ENCODE measurements at places on chromosomes 3 and 15.

DNA sequence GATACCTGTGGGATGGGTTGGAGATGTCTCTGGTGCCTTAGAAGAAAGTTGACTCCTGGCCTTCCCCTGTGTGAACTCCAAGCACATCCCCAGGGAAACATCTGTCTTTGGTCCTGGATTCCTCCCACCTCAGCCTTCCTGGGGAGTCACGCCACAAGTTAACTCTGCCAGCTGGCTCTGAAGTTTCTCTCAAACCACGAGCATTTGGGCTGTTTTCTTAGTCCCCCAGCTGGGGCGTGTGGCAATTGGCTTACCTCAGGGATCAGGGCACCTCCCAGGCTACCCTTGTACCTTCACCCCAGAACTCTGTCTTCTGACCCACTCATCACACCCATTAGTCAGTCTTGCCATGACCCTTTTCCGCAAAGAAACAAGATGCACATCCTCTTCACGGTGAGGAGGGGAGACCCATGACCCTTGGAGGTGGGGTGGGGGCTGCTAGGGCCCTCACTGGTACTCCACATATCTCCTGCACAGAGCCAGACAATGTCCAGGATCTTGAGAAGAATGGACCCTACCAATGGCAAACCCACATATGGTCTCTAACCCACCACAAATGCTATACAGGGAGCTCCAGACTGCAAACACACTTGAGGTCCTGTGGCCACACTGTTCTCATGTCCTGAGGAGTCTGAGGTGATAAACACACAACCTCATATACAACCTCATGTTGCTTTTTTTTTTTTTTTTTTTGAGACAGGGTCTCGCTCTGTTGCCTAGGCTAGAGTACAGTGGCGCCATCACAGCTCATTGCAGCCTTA is 3.9 kb downstream of the NEIL1 start:
- DNase-seq, result no peak

DNA sequence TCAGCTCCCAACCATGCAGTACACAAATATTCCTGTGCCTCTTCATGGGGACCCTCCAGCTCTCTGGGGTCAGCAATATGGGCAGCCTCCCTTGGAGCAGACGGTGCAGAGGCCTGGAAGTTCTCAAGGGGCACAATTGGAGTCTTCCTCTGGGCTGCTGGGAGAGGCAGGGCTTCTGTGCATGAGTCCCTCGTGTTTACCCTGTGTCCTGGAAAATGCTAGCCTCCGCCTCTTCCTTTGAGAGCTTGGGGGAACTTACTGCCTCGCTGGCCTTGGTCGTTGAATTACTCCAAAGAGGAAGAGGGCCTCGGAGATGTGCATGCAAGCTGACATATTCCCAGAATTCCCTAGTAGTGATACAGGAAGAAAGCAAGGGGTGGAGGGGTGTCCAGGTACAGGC is 284.4 kb upstream of the IGF1R start:
- DNase-seq, result no peak

GRCh38 chr15:43749690-43750345 is 3.6 kb downstream of the PDIA3 start:
- DNase-seq, result no peak

- DNase-seq, result no peak
These were observed 15.3 kb downstream of the RAB43 start for GRCh38 chr3:129106320-129106719.

DNA sequence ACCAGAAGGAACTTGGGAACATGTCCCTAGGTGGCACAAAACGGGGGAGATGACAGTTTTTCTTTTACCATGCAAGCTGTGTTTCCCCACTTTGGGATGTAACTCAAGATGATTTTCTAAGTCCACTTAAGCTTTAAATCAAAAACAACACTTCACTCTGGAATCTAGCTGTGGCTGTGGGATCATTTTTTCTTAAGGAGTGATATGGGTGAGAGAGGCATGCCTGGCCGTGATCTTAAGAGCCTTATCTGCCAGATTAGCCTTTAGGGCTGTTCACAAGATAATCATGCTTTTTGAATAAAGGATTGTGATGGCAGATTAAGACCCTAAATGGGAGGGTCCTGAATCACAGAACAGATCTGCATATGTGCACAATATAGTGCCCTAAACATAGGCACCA is 384.8 kb upstream of the SEMA6D start:
- DNase-seq, result no peak

DNA sequence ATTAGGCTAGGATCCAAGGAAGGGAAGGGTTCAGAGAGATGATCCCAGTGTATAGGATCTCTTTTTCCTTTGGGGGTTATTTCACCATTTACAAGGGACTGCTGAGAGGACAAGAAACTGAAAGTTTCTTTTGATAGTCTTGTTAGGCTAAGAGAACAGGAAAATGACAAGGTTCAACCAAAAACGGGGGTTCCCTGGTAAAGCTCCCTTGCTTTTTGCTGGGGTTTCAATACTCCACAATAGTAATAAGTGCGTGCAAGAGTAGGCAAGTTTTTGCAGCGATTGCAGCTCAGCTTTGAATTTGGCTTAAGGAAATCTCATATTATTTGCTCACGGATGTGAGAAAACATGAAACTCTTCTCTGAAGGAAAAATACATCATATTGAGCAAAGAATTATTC is 18.8 kb upstream of the SUSD5 start:
- no peak for DNase-seq

DNA sequence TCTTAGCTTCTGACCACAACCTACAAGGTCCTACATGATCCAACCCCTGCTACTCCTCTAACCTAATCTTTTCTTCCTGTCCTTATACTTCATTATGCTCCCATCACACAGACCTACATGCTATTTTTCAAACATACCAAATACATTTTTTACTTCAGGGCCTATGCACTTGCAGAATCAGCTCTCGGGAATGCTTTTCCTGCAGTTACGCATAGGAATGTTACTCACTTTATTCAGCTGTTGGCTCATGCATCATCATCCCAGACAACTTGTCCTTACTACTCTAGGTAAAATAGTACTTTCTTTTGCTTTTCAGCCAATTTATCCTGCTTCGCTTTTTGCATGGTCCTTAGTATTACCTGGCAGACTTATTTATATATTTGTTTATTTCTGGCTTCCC is 105.6 kb downstream of the OXSM start:
- DNase-seq, result no peak

- DNase-seq, result peak; percentile 32
These were observed 44.8 kb downstream of the CYP11A1 start for GRCh38 chr15:74322558-74323180.

Measured in mammary epithelial cell (primary cell).